T1000 (cell line): ENCODE measurements at places on chromosomes 5 and 9.

GRCh38 chr9:98220911-98221310, 28.5 kb upstream of the CORO2A start:
- DNase-seq, result no peak

DNA sequence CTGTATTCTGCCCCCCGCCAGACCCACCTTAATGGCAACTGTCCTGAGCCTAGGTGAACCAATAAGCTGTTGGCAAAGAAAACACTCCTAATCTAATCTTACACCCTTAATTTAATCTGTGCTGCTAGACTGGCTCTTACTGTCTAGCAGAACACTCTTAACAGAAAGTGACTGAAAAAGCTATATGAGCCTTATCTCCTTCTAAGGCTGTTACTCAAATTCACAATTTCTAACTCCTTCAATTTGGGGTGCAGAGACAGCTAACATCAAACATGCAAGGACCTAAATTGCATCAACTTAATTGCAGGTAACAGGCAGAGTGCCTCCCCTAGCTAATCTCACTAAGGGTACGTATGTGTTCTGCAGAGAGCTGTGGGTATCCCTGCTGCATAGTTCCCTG, 49.5 kb upstream of the MAP1B start:
- no peak for DNase-seq

DNA sequence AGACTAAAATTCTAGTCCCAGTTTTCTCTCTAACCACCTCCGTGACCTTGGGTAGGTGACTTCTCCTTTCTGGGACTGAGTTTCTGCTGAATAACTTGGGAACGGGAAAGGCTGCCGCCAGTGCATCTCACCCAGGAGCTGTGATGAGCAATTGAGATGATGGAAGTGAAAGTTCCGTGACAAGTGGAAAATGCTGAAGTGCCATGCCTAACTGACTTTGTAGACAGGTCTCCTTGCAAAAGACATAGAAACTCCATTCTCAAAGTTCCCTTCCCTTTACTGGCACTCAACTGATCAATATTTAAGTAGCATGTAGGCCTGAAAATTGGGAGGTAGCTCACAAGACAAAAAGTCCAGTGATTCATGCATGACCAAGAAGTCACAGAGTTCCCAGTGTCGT, 6.3 kb upstream of the ADAM19 start:
- no peak for DNase-seq

- DNase-seq, result no peak
These were observed 28.1 kb downstream of the TMOD1 start for GRCh38 chr9:97529363-97530076.

DNA sequence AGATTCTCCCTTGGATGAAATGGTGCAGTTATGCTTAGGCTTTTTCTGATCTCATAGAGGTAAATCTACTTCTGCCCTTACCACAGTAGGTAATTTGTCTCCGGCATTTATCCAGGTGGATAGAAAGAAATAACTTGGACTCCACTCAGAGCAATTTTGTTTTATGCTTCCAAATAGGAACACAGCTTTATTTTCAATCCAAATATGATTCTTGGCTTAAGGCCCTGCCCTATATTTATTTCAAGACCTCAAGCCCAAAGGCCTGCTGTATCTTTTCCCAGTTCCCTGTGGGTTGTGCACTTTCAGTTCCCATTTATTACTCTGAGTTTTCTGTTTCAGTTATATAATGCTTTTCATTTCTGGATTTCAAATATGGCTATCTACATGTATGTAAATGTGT, 274.2 kb upstream of the SMC2 start:
- no peak for DNase-seq

GRCh38 chr9:36006549-36007315, 30.0 kb upstream of the RECK start:
- no peak for DNase-seq

- DNase-seq, result no peak
These were observed 470.6 kb upstream of the MPDZ start for GRCh38 chr9:13750061-13750460.

DNA sequence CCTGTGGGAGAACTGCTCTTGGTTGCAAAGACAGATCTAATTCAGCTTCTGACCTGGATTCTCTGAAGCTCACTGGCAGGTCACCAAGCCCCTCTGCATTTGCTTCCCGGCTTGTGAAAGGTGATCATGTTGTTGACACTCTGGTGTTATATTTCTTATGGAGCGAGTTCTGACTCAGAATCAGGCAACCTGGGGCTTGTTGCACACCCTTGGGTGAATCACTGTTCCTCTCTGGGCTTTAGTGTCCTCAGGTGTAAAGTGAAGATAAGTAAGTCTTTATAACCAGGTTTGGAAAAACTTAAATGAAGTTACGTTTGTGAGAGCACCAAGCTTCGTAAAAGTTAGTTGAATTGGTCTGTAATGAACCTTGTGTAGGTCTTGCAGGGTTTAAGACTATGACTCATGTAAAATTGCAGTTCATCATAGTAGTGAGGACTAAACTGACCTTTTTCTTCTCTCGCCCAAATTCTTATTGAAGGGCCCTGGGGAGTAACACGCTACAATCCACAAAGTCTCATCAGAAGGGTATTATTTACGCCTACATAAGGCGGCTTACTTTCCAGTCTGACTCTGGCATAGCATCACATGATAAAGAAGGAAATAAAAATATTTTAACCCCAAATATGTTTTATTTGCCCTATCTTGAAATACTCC, 218.6 kb downstream of the TMEM38B start:
- DNase-seq, result no peak

- DNase-seq, result no peak
These were observed 279.3 kb upstream of the TARS1 start for GRCh38 chr5:33161421-33161820.

DNA sequence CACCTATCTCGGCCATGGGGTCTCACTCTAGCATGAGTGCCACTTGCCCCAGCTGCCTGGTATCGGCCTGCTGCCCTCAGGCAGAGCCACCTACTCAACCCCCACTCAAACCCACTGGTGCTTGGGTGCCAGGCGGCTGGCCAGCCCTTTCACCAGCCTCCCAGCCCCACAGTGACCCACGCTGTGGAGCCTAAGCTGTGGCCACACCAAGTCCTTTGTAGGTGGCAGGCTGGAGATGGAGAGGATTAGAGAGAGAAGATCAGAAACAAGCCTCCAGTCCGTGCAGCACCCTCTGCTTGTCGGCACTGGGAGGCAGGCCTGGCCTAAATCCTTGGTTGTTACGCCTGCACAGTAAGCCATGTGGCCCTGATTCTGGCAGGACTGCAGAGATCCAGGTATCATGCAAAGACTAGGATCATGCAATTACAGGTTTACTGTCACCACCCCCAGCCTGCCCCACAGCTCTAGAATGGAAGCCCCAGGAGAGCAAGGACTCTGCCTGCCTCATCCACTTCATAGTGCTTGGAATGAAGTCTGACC, 171.7 kb downstream of the COL23A1 start:
- no peak for DNase-seq

- no peak for DNase-seq
These were observed 41.9 kb downstream of the KIF2A start for GRCh38 chr5:62347928-62348327.

DNA sequence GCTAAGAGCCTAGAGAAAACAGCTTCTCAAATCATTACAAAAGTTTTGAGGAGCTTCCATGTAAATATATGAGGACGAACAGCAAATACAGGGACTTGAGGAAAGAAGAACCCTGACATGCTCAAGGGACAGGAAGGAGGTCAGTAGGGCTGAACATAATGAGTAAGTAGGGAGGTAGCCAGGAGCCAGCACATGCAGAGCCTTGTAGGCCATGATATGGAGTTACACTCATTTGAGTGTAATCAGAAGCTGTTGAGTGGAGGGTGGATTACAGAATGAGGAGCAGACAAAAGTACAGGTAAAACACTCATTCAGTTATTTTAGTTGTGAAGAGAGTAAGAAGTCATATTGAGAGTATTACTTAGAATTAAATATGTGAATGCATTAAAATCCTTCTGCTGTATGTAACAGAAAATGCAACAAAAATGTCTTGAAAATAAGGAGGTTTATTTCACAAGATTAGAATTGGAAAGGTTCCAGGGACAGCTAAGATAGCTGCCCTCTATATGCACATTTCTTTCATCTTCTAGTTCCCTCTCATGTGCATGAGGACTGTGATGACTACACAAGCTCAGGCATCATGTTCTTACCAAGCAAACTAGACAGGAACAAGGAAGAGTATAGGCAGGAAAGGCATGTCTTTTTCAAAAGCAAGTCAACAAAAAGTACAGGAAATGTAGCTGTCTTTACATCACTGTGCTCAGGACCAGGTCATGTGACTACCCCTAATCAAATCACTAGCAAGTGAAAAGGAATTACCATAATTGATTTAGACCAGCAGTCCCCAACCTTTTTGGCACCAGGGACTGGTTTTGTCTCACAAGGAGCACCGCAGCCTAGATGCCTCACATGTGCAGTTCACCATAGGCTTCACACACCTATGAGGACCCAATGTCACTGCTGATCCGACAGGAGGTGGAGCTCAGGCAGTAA, 87.2 kb downstream of the TMEM232 start:
- DNase-seq, result no peak

DNA sequence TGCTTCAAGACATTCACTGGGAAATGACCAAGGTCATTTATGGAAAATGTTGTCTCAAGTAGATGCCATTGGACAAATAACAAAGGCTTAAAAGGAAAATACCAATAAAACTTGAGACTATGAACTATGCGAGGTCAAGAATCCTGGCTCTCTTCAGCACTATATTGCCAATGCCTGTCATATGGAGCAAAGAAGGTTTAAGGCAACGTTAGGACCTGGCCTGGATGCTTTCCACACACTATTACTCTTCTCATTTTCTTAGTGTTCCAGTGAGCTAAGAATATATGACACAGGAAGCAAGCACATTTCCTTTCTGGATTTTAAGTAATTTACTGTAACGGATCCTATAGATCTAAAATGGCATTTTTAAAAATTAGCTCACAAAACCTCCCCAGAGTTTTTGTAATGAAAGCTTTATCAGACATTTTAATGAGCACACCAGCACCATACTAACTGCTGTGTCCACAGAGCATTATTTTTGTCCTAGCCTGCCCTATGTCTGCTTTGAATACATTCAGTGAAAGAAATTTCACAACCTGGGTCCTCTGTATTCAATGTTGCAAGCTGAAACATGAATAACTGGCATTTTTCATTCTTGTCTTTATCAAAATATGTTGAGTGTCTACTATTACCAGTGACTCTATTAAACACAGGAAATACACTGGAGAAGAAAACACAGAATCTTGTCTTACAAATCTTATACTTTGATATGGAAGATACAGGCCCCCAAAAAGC, 315.6 kb downstream of the CETN3 start:
- DNase-seq, result no peak

- DNase-seq, result no peak
These were observed 6.6 kb upstream of the RMND5B start for GRCh38 chr5:178123966-178124925.

GRCh38 chr9:127187231-127187956, 65.0 kb upstream of the ANGPTL2 start:
- DNase-seq, result peak; percentile 32

DNA sequence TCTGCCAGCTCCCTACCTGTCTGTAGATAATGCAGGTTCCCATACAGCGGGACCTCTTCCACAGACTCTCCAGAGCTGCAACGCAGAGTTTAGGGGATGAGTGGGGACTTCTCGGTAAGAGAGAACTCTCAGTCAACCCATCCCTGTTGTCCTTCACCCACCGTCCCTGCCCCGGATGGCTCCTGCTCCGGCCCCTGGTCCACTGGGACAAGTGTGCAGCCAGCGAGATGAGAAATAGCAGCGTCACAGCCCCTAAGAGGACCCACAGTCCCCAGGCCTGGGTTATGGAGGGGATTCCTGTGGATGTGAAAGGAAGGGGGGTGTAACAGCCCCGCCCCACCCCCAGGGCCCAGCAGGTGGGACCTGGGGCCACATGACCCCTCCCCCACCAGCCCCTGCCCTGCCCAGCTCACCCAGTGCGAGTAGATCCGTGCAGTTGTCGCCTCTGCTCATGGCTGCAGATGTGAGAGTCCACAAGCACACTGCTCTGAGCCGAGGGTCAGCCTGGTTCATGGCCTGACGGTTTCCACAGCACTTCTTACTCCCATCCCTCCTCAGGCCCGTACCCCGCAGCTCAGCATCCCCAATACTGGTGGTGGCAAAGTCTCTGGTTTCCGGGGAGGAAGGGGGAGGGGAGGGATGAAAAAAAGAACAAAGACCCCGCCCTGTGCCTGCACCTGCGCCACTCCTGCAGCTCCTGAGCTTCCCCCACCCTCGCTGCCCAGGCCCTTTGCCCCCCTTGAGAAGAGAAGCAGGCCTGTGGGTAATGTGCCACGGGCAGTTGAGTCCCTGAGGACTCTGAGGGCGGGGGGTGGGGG, at the start of gene SIT1:
Gene SIT1, minus strand, starts transcription at position 591 of the 818 bp plus-strand sequence. Its CDS starts 78 bp downstream, at position 513.
- no peak for DNase-seq

DNA sequence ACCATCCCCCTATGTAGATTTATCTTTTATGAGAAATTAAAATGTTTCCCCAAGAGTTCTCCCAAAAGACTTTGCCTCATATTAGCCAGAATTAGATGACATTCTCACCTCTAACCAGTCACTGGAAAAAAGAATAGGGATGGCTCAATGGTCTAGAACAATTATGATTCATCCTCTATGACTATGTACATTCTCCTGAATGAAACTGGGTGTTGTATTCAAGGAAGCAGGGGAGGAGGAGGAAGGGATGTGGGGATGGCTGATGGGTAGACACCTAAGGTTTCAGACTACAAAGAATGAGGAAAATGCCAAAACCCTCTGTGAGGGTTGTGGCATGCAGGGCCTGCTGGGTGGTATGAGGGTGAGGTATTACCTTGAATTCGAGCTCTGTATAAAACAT, 49.5 kb upstream of the BRINP1 start:
- no peak for DNase-seq

DNA sequence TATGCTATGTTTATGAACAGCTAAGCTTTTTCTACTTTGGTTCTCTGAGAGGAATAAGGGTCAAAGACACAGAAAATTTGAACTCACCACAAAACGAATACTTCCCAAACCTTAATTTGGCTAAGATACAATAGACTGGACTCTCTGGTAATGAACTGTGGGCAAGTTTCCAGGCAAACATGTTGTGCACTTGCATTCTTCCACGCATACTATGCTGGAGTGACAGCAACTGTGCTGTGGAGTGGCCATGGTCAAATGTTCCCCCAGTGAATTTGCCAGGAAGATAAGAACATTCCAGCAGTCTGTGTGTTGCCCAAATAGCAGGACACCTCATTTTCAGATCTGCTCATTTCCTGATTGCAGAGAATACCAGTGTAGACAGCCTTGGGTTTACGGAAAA, 275.3 kb upstream of the IL12B start:
- no peak for DNase-seq

DNA sequence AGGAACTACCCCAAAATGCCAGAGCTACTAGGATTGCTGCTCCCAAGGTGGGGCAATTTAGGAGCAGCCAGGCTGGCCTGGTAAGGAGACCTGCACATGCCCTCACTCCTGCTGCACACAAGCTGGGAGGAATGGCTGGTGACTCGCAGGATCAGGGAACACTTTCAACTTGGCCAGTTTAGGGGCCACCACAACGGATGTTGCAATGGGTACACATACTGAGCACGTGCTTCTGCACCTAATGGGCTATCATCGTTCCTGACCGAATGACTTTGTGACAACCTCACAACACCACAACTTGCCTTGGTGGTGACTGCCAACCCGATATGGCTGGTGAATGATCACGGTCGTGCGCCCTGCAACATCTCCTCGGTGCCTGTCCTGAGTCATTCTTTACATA, 172.0 kb downstream of the ROR2 start:
- DNase-seq, result no peak

GRCh38 chr5:167999182-167999581, 292.3 kb upstream of the WWC1 start:
- DNase-seq, result no peak

- no peak for DNase-seq
These were observed 520.0 kb upstream of the C9orf72 start for GRCh38 chr9:28092981-28093936.
